T-helper 9 cell (primary cell): ENCODE measurements at places on chromosomes 5 and 9.
A peak's percentile ranks its signal among the peaks of the same experiment; 100 is the strongest.

GRCh38 chr5:4544049-4544670 is 596.0 kb upstream of the ADAMTS16 start:
- DNase-seq = no peak

DNA sequence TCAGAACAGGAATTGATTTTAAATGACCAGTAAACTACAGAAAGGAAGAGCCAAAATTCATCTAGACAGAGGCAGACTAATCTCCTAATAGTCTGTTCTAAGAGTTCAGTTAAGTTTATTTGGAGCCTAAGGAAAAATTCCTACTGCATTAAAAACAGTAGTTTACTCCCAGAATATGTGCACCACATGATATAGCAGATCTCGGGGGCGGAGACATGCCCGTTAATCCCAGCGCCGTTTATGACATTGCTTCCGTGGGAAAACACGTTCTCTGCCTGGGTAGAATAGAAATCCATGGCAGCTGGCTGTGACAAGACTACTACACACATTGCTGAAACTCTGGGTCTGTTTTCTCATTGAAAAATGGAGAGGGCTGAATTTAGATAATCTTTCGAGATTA is 11.4 kb downstream of the HABP4 start:
- DNase-seq = no peak

DNA sequence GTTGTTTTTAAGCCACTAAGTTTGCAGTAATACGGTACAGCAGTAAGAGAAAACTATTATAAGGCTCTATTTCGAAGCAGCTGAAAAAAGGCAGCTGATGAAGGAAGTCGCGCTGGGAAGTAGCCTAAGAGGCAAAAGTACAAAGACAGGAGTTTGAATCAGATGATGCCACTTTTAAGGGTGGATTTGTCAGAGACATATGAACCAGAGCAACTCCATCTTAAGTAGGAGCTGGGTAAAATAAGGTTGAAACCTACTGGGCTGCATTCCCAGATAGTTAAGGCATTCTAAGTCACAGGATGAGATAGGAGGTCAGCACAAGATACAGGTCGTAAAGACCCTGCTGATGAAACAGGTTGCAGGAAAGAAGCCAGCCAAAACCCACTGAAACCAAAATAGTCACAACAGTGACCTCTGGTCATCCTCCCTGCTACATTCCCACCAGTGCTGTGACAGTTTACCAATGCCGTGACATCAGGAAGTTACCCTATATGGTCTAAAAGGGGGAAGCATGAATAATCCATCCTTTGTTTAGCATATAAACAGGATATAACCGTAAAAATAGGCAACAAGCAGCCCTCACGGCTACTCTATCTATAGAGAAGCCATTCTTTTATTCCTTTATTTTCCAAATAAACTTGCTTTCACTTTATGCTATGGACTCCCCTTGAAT is 91.8 kb upstream of the PRSS3 start:
- no peak for DNase-seq

- DNase-seq = no peak
Observed at GRCh38 chr9:4866239-4866969, 73.7 kb downstream of the RCL1 start.

- DNase-seq = no peak
Observed at GRCh38 chr5:149380466-149381121, 1.5 kb upstream of the IL17B start.

DNA sequence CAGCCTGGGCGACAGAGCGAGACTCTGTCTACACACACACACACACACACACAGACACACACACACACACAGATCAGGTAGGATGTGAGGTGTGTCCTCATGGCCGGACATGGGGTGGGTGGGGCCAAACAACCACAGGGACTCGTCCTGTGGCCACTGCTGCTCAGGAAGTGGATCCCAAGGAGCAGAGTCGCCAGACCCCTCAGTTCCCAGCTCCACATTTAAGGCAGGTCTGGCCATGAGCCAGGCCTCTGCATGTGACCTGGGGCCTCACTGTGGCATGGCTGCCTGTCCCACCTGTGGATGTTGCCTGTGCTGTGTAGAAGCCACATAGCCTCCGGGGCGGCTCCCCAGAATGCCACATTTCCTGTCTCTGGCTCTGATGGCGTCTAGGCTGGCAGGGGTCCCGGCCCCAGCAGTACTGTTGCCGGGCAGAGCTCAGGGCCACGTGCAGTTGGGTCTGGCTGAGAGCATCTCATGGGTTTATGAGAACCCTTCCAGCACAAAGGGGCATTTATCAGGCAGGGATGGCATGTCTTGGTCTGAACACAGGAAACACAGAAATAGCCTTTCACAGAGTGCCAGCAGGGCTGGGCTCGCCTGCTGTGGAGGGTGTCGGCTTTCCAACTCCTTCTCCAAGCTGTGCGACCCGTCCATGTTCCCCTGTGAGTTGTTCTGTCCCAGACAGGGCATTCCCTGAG is 9.9 kb upstream of the NINJ1 start:
- DNase-seq = peak; percentile 62

DNA sequence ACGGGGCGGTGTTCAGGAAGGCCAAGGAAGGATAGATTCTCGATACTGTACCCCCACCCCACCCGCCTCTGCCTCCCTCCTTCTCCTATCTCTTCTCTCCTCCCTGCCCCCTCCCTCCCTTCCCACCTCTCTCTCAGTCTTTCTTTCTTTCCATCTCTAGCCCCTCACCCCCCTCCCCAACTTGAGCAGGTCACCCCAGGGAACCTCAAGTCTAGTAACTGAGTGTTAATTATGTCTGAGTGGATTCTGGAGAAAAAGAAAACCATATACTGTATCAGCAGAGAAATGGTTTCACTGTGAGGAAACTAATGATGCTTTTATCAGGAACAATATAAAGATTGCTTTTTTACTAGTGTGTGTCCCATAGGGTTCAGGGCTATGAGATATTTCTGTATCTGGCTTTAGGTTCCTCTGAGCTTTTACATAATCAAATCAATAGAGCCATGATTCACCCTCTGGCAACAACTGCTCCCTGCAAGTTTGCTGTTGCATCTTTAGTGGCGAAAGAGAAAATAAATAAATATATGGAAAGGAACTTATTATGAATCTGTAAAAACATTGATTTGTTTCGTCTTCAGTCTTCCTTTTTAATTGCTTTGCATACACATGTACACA is 639.7 kb downstream of the CCDC171 start:
- no peak for DNase-seq
